Activated CD8-positive, alpha-beta memory T cell treated with anti-CD3 and anti-CD28 coated beads for 1 hour (primary cell): ENCODE measurements at places on chromosomes 4 and X.
A peak's percentile ranks its signal among the peaks of the same experiment; 100 is the strongest.

- no peak for DNase-seq
These were observed 285.0 kb upstream of the ARSJ start for GRCh38 chr4:114264452-114264851.

GRCh38 chr4:98467627-98468072 is 190.8 kb downstream of the TSPAN5 start:
- peak; percentile 39 for DNase-seq

- no peak for DNase-seq
These were observed 159.9 kb downstream of the TRIML1 start for GRCh38 chr4:188299161-188299560.

GRCh38 chr4:6257247-6258025 is 12.2 kb upstream of the WFS1 start:
- DNase-seq, result no peak

GRCh38 chr4:146525754-146526153 is 4.0 kb upstream of the SLC10A7 start:
- no peak for DNase-seq

- no peak for DNase-seq
These were observed 17.5 kb upstream of the SAT1 start for GRCh38 chrX:23765449-23765848.

GRCh38 chr4:186348433-186348832 is 82.4 kb downstream of the F11 start:
- DNase-seq, result no peak
